ENCODE measurements at places on chromosomes 13 and 19. TPM values are rescaled to one million over a fixed set of nuclear protein-coding genes. Genes with fewer than 3 reads are reported as not detected.

TRAPPC6A gene
- 10.2 TPM for total RNA-seq

ZNF227 gene
- total RNA-seq, result 3.1 TPM

TBXA2R gene
- total RNA-seq, result not detected

ZNF667 gene
- total RNA-seq, result 1.4 TPM

TNFSF13B gene
- not detected for total RNA-seq

ATP11A gene
- 4.8 TPM for total RNA-seq

PAK4 gene
- 29.4 TPM for total RNA-seq

CLEC17A gene
- total RNA-seq, result not detected

ITGBL1 gene
- 0.63 TPM for total RNA-seq

TMEM91 gene
- total RNA-seq, result 3.9 TPM

NAA16 gene
- total RNA-seq, result 7.9 TPM

ZNF729 gene
- total RNA-seq, result not detected

TMEM238 gene
- total RNA-seq, result 11.8 TPM

METTL21C gene
- not detected for total RNA-seq

NXNL1 gene
- total RNA-seq, result not detected

CAPS gene
- total RNA-seq, result 12.6 TPM

OR7C1 gene
- total RNA-seq, result not detected

CYP4F8 gene
- total RNA-seq, result not detected

ZSCAN5A gene
- total RNA-seq, result 7.9 TPM

SIGLEC5 gene
- total RNA-seq, result not detected

DCT gene
- not detected for total RNA-seq

ARHGAP45 gene
- total RNA-seq, result 9.0 TPM

CYP2F1 gene
- total RNA-seq, result 0.07 TPM

PSG6 gene
- total RNA-seq, result not detected

Data from airway epithelial cell (primary cell).